ENCODE measurements at places on chromosomes 6 and 20. TPM values are rescaled to one million over a fixed set of nuclear protein-coding genes. Genes with fewer than 3 reads are reported as not detected.
A peak's percentile ranks its signal among the peaks of the same experiment; 100 is the strongest.

Gene POPDC3
- total RNA-seq, result 25.8 TPM

Gene MOCS3
- total RNA-seq, result 9.9 TPM

Gene STMND1
- not detected for total RNA-seq

Gene ASIP
- not detected for total RNA-seq

GRCh38 chr6:30007132-30007764 lies 53.8 kb upstream of the POLR1H start:
- no peak for DNase-seq

GRCh38 chr6:108285381-108285780 lies 9.5 kb upstream of the AFG1L start:
- no peak for DNase-seq

GRCh38 chr20:2006452-2007361 lies 12.8 kb upstream of the PDYN start:
- DNase-seq, result peak; percentile 30

DNA sequence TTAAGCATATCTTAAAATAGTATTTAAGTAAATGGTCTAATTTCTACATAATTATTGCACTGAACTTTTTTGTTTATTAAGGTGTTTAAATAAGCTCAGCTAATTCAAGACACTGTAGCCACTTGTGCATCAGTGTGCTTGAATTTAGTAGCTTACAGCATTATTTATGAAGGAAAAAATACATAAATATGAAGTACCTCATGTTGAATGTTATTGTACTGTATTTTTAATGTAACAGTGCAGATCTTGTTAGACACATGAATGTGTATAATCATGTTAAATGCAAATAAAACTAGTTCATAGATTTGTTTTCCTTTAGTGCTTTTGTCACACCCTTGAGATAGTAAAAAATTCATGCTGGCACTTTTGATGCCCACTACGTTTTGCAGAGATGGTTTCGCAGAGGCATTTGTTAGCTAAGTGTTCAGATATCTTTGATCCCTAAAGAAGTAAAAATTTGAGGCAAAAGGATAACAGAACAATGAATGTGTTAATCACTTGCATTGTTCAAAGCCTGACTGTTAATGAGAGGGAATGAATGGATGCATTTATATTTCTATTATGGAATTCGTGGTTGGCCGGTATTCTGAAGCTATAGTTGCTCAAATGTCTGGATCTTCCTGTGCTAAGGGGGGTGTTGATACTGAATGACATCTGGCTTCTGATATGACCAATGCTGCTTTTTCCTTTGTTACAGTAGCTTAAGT lies 8.8 kb downstream of the BTBD3 start:
- DNase-seq, result no peak

- no peak for DNase-seq
Measured at GRCh38 chr6:158061361-158061708, 79.7 kb downstream of the SYNJ2 start.

- DNase-seq, result no peak
Measured at GRCh38 chr6:42350911-42351310, 100.8 kb downstream of the TRERF1 start.

DNA sequence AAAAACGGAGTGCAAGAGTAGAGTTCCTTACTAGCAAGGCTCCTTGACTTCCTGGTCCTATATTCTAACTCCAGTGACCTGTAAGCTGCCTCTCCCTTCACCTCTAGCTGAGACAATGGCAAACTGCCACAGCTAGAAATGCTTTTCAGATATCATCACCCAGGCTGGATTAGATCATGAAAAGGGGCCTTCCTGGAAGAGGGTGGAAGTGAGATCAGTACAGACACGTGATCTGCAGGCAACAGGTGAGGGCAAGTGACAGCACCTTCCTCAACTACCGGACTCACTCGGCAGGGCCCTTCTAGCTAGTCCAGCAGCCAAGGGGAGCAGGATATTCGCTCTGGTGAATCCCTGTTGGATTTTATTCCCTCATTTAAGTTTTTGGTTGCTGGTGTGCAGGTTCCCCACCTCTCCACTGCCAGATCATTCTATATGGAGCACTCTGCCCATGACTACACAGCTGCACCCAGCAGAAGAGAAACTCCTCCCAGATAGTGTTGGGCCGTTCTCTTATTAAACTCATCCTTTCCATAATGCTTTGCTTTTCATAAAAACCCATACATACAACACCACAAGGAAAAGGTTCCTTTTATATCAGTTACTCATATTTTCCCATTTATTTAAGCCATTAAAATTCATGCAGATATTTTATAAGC lies 26.4 kb upstream of the FAM83C start:
- peak; percentile 90 for DNase-seq
